ENCODE measurements at places on chromosomes 2 and 18.

GRCh38 chr2:183665425-183665824 is 541.2 kb downstream of the NUP35 start:
- no peak for DNase-seq

DNA sequence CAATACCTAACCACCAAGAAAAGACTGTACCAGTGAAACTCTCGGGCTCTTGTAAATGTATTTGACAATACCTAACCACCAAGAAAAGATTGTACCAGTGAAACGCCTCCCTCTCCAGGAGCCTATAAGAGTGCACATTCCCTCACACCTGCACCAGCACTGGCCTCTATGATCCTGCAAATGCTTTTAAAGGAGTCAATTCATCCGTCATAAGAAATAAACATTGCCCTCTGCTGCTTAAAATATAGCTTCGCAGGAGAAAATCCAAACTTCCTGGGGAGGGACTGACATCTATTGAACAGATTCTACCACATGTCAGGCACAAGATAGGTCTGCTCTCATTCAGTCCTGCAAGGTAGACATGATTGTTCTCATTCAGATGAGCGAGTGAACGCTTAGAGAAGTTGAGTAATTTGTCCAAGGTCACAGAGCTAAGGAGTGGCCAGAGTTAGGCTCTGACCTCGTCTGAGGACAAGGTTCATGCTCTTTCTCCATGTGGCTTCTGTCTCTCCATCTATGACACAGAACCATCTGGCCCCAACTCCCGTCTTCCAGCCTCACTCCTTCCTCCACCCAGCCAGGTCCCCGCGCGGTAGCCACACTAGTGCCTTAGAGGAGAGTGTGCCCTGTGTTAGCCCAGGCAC is 38.7 kb downstream of the MCFD2 start:
- DNase-seq = no peak

GRCh38 chr2:22800412-22800811 is 584.6 kb upstream of the KLHL29 start:
- DNase-seq = no peak

- DNase-seq = no peak
Measured at GRCh38 chr2:159506764-159507440, 109.4 kb downstream of the BAZ2B start.

- DNase-seq = no peak
Measured at GRCh38 chr2:200411831-200412230, 98.0 kb downstream of the KCTD18 start.

DNA sequence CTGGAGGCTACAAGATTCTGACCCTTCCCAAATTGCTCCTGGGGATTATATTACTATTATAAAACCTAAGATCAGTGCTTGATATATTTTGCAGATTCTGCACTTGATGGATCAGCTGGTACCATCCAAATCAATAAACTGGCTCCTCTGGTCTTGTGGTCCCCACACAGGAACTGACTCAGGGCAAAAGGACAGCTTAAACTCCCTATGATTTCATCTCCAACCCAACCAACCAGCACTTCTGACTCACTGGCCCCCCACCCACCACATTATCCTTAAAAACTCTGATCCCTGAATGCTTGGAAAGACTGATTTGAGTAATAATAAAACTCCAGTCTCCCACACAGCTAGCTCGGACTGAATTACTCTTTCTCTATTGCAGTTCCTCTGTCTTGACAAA is 82.1 kb downstream of the TMEM163 start:
- no peak for DNase-seq

GRCh38 chr2:36711741-36712314 is 15.3 kb downstream of the VIT start:
- no peak for DNase-seq

GRCh38 chr2:220166616-220167015 is 539.2 kb downstream of the SLC4A3 start:
- DNase-seq = no peak

GRCh38 chr2:68907232-68907919 is 36.2 kb upstream of the BMP10 start:
- peak; percentile 27 for DNase-seq

DNA sequence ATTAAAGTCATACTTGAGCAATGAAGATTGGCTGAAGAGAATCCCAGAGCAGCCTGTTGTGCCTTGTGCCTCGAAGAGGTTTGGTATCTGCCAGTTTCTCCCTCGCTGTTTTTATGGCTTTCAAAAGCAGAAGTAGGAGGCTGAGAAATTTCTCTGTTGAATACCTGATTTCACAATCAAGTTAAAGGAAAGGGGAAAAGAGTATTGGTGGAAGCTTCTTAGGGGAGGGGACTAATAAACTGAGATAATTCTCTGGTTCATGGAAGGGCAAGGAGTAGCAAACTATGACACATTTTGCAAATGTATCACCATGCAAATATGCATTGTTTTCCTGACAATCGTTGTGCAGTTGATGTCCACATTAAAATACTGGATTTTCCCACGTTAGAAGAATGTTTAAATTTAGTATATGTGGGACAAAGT is at the start of gene IL1B:
TSS of gene IL1B (minus strand) at position 85 of the 423 bp plus-strand sequence. CDS start 550 bp downstream, outside the sequence.
- no peak for DNase-seq

DNA sequence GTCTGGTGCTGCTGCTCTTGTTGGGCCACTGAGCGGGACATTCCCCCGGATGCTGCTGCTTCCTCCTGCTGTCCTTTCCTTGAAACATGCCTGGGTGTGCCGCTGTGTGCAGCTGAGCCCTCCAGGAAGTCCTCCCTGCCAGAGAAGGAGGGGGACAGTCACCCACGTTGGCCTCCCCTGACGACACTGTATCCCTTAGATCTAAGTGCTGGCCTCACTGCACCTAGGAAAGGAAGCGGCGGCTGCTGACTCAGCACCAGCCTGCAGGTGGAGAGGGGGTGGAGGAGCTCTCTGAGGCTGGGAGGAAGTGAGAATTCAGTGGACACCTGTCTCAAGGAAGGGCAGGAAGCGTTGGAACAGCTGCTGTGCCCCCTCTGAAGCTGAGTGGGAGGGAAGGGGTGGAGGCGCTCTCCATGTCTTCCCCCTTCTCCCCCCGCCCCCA is 239.8 kb downstream of the HAUS1 start:
- peak; percentile 79 for DNase-seq

- no peak for DNase-seq
Measured at GRCh38 chr18:59562751-59563150, 134.5 kb downstream of the CCBE1 start.

- DNase-seq = no peak
Measured at GRCh38 chr18:62262061-62262460, 63.0 kb upstream of the TNFRSF11A start.

GRCh38 chr18:44974174-44974573 is 293.5 kb downstream of the SETBP1 start:
- no peak for DNase-seq

DNA sequence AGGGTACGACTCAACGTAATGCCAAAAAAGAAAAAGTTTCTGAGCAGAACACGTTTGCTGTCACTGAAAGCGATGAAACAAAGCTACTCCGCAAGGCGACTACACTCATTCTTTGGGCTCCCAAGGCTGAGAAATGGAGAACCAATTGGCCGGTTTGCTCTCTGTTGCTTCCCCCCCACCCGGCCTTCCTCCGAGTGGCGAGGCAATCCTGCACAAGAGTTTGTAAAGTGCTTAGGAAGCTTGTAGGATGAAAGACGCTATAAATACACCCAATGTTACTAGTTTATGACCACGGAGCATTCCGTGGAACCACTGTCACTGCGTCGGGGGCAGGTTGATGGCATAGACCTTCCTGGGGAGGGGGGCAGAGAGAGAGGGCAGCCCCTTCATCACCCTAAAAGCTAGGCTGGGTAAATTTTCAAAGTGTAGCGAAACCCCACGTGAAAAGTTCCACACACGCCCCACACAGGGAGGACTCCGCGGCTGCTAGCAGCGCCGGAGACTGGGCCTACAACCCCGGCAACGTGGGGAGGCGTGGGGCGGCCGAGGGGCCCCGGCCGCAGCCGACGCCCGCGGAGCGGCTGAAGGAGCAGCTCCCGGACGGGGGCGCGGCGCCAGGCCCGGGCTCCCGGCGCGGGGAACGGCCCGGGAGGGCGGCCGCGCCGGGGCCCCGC is 915 bp downstream of the CUL3 start:
- DNase-seq = peak; percentile 35

GRCh38 chr2:172404824-172405223 is 22.6 kb upstream of the ITGA6 start:
- no peak for DNase-seq

- no peak for DNase-seq
Measured at GRCh38 chr2:101658387-101658786, 39.1 kb upstream of the MAP4K4 start.

GRCh38 chr2:165227571-165227970 is 11.6 kb upstream of the SCN2A start:
- no peak for DNase-seq

GRCh38 chr2:177317443-177317842 is 52.9 kb upstream of the NFE2L2 start:
- DNase-seq = no peak

DNA sequence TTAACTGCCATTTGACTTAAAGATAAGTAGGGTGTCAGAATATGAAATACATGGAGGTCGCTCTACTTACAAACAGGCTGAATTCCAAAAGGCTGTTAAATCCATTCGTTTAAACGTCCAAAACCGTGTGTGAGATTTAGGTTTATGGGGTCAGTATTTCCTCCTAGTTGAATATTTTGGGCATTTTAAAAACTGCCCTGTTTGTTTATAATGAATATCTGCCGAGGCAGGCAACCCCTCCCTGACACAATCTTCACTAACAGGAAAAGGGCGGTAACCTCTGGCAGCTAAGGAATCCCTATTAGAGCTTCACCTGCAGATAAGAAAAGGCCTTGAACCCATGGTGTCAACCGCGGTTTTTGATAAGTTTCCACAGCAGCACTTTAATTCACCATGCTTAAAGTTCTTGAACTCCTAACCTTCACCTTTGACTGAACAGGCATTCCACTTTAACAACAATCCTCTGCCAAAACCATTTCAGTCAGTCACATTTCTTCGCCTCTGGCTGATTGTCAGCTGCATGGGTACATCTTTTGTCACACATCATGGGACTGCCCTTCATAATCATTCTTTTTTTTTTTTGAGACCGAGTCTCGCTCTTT is 17.8 kb downstream of the TRAK2 start:
- no peak for DNase-seq

- no peak for DNase-seq
Measured at GRCh38 chr2:38091760-38092159, 15.8 kb upstream of the CYP1B1 start.

- peak; percentile 73 for DNase-seq
Measured at GRCh38 chr2:3595985-3596384, 1.1 kb downstream of the COLEC11 start.

DNA sequence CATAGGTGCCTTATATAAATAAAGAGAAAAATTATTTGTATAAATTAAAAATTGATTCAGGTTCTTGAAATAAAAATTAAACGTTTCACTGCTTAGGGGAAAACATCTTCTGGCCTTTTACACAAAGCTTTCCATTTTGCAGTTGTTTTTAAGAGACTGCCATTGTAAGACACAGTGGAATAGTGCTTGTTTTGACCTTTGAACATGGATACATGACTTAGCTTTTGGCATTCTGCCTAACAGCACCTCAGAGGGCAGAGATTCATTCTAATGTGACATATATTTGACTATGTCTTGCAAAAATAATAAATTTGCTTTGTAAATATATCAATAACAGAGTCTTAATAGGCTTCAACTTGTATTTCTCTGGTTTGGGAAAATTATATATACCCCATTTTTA is 142.1 kb downstream of the SLC4A10 start:
- DNase-seq = no peak

GRCh38 chr2:215729985-215730620 is 283.2 kb downstream of the MREG start:
- DNase-seq = no peak

- DNase-seq = peak; percentile 43
Measured at GRCh38 chr2:152716805-152717227, 445 bp downstream of the PRPF40A start.

GRCh38 chr18:44786688-44787087 is 106.0 kb downstream of the SETBP1 start:
- no peak for DNase-seq

DNA sequence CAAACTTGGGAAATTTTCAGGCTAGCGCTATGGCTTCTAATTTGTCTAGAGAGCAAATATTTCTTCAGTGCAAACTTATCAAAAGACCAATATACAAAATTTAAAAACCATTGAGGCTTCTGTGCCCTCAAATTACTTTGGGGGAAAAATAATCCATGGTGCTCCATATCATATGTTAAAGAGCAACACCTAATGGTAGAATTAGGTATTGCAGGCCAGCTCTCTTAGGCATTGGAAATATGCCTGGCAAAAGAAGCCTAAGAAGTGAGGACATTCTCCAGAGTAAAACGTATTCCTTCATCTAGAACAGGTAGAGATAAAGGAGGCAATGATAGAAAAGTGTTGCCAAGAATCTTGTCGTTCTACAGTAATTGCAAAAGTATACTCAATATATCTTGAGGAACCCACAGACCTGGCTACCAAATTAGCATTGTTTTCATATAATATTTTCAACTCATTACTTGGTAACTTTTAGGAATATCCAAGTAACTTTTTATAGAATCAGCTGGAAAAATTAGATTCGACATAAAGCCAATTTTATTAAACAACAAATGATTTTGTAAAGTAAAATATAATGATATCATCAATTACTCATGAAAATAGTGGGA is 401.1 kb downstream of the BCL11A start:
- no peak for DNase-seq

GRCh38 chr2:221025398-221025797 is 546.7 kb downstream of the EPHA4 start:
- DNase-seq = no peak

DNA sequence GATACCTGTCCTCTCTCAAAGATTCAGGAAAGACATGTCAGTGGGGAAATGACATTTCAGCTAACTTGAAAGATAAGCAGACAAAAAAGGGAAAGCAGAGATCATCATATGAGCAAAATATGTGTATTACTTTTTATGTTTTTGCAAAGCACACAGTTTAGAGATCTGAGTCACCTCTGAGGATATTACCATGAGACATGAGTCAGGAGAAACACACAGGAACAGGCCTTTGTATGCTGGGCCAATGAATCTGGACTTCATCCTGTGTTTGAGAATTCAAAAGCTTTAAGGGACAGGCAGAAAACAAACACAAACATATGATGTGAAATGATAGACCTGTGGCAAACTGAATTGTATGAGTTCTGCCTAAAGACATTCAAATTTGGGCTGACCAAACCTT is 306.0 kb upstream of the EPC2 start:
- no peak for DNase-seq

DNA sequence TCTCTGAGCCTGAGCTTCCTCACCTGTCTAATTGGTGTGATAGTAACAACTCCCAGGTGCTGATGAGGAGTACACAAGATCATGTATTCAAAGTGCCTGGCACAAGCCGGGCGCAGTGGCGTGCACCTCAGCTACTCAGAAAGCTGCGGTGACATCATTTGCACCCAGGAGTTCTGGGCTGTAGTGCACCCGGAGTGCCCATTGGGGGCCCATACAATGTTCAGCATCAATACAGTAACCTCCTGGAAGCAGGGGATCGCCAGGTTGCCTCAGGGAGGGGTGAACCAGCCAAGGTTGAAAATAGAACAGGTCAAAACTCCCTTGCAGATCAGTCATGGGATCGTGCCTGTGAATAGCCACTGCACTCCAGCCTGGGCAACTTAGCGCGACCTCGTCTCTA is 11.2 kb upstream of the C1QL2 start:
- no peak for DNase-seq

Data from activated CD4-positive, alpha-beta memory T cell treated with anti-CD3 and anti-CD28 coated beads for 36 hours (primary cell).